ENCODE measurements at places on chromosomes 3 and 15.

DNA sequence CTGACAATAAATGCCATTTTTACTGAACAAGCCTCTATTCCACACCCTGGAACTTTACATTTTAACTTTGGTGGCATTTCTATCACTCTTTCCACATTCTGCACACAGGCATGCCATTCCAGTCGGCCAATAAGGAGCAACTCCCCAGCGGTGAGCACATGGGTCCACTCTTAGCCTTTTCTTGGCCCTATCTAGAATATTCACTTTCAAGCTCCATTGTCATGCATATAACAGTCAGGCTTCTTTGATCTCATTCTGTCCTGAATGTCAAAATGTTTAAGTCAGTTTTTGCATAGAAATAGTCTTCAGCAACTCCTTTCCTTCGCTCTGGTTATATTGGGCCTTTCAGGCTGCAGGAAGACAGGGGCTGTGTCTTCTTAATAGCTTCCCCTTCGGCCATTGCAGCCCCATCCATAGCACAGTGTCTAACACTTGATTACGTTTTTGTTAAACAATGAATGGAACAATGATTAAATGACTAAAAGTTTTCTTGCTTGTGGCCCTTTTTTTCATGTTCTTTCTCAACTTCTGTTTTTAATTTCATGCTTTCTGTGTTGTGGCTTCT, 427.3 kb downstream of the MFSD1 start:
- DNase-seq, result no peak

GRCh38 chr15:76470691-76471090, 134.1 kb downstream of the ISL2 start:
- DNase-seq, result no peak

GRCh38 chr3:57784089-57784735, 28.1 kb downstream of the SLMAP start:
- DNase-seq, result no peak

- no peak for DNase-seq
Observed at GRCh38 chr15:88623061-88623460, 1.9 kb downstream of the AEN start.

- no peak for DNase-seq
Observed at GRCh38 chr15:24879492-24879891, 75.3 kb upstream of the SNRPN start.

All from cortex of kidney (tissue), 1 donor.